ENCODE measurements at places on chromosomes 12 and 14. TPM values are rescaled to one million over a fixed set of nuclear protein-coding genes. Genes with fewer than 3 reads are reported as not detected.
A peak's percentile ranks its signal among the peaks of the same experiment; 100 is the strongest.

PIWIL1 gene
- not detected for total RNA-seq

GRCh38 chr12:58099476-58099875 is 158.1 kb downstream of the ATP23 start:
- no peaks in the 10 kb centered on the region for H3K4me1 ChIP-seq
- no peak for DNase-seq
- peaks cover 7% of the 10 kb centered on the region for H3K27me3 ChIP-seq
- H3K4me3 ChIP-seq: no peak overlapping the region
- H3K36me3 ChIP-seq: no peaks in the 10 kb centered on the region
- H3K27ac ChIP-seq: no peak overlapping the region

WSCD2 gene
- 1.4 TPM for total RNA-seq

CCDC85C gene
- 31.4 TPM for total RNA-seq

DNA sequence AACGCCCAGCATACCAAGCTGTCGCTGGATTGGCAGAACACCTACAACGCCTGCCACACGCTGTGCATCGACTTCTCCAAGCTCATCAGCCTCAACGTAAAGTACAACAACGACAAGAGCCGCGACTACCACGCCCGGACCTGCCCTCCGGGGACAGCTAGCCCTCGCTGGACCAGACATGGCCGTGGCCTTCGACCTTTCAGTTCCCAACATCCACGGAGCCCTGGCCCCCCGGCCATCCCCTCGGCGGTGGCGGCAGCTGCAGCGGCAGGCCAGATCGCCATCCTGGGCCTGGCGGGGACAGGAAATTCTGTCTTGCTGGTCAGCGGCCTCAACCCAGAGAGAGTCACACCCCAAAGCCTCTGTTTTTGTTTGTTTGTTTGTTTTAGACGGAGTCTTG is 132.6 kb upstream of the FUT8 start:
- no peak overlapping the region for H3K27ac ChIP-seq
- peaks cover 46% of the 10 kb centered on the region for H3K4me1 ChIP-seq

DNA sequence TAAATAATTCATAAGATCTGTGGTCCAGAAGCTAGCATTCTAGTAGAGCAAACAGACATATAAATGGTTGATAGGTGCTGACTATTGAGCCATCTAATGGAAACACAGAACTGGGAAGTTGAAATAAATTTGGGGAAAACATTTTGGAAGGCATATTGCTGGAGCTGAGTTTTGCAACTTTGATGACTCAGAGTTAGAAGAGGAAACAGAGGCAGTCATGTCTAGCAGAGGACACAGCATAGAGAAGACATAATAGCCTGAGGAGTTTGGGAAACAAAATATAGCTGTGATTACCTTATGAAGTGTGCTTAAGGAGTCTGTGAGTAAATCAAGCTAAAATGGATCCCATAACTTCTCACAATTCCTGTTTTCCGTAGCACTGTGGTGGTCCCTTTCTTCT is 86.9 kb upstream of the FLRT2 start:
- no peaks in the 10 kb centered on the region for H3K27me3 ChIP-seq
- no peak overlapping the region for H3K27ac ChIP-seq
- no peaks in the 10 kb centered on the region for H3K36me3 ChIP-seq
- no peak for DNase-seq
- no peaks in the 10 kb centered on the region for H3K4me1 ChIP-seq

DIO3 gene
- 0.51 TPM for total RNA-seq

GRCh38 chr14:78904094-78904493 is 733.9 kb downstream of the NRXN3 start:
- no peak overlapping the region for H3K4me3 ChIP-seq
- H3K27ac ChIP-seq: no peak overlapping the region
- peaks cover 7% of the 10 kb centered on the region for H3K4me1 ChIP-seq
- no peak for DNase-seq

DNA sequence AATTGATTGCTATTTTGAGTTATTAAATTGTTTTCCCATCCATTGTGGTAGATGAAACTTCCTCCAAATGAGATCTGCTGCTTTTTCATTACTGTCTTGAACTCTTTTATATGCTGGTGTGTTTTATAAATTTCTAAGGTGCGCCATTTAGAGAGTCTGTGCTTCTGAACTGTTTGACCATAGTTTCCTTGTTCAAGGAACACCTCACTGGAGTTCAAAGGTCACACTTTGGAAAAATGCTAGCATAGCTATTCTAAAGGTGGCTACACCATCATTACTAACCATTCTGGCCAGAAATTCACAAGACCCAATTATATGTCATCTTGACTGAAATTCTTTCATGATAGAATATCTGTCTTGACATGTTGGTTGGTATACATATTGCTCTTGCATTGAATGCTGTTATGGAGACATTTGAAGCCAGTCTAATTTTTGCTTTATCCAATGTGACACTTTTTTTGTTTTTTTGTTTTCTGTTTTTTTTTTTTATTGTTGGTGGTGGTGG is 269.5 kb downstream of the PAWR start:
- H3K27ac ChIP-seq: no peak overlapping the region
- H3K4me3 ChIP-seq: no peak overlapping the region
- no peak for DNase-seq
- no peaks in the 10 kb centered on the region for H3K36me3 ChIP-seq
- no peaks in the 10 kb centered on the region for H3K27me3 ChIP-seq

DNA sequence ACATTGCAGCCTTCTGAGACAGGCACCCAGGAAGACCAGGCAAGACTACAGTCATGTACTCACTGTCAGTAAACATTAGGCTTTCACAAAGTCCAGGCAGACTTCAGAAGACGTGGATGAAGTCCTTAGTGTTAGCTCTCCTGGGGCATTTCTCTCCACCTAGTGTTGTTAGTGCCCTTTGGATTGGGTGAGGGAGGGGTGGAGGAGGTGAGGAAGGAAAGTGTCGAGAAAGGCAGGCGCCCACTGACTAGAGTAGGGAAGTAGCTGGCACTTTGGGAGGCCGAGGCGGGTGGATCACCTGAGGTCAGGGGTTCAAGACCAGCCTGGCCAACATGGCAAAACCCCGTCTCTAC is 20.2 kb downstream of the TMEM229B start:
- H3K4me1 ChIP-seq: no peaks in the 10 kb centered on the region
- no peak overlapping the region for H3K27ac ChIP-seq
- H3K36me3 ChIP-seq: no peaks in the 10 kb centered on the region

ARHGAP5 gene
- total RNA-seq: 114 TPM

GRCh38 chr12:80709811-80710726 is 2.6 kb downstream of the MYF6 start:
- peaks cover 15% of the 10 kb centered on the region for H3K4me1 ChIP-seq
- no peak overlapping the region for H3K27ac ChIP-seq
- no peak for DNase-seq
- H3K36me3 ChIP-seq: peaks cover 3% of the 10 kb centered on the region
- peaks cover 88% of the 10 kb centered on the region for H3K27me3 ChIP-seq

RHOF gene
- 25.5 TPM for total RNA-seq

- H3K4me3 ChIP-seq: no peak overlapping the region
- H3K4me1 ChIP-seq: peaks cover 47% of the 10 kb centered on the region
- DNase-seq: no peak
- no peaks in the 10 kb centered on the region for H3K27me3 ChIP-seq
These were observed 89.6 kb upstream of the SOX5 start for GRCh38 chr12:24039113-24039525.

- H3K36me3 ChIP-seq: peaks cover 2% of the 10 kb centered on the region
- H3K4me1 ChIP-seq: no peaks in the 10 kb centered on the region
- no peaks in the 10 kb centered on the region for H3K27me3 ChIP-seq
- no peak overlapping the region for H3K27ac ChIP-seq
These were observed 37.1 kb downstream of the LRRK2 start for GRCh38 chr12:40261937-40262336.

DNA sequence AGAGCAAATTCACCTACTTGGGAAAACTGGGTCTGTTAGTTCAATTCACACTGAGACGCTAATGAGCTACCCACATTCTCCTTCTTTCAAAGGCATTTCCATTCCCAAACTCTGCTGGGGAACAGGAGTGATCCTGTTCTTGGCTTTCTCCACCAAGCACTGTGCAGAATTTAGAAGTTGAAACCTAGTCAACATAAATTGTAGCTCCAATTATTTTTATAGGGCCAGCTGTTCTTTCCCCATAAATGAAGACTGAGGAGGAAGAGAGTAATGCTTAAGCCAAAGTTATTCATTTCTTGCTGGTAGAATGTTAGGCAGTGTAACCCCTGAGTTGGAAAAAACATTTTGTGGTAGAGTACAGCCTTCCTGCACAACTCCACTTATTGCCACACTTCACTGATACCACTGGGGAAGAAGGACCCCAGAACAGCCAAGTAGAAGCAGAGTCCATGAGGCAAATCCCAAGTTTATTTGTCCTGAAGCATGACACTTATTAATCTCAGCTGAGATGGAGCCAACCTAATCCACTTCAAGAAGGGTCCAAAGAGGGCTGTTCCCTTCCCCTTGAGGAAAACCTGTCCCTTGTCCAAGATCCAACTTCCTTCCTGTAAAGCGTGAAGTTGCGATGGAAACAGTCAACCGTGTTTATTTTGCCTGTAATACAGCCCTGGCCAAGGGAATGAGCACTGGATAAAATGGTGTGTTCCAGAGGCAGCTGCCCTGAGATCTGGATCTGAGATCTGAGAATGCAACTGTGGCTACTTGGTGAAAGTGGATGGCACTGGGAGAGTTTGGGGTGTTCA is 151.8 kb downstream of the TBX5 start:
- H3K4me3 ChIP-seq: no peak overlapping the region

DNA sequence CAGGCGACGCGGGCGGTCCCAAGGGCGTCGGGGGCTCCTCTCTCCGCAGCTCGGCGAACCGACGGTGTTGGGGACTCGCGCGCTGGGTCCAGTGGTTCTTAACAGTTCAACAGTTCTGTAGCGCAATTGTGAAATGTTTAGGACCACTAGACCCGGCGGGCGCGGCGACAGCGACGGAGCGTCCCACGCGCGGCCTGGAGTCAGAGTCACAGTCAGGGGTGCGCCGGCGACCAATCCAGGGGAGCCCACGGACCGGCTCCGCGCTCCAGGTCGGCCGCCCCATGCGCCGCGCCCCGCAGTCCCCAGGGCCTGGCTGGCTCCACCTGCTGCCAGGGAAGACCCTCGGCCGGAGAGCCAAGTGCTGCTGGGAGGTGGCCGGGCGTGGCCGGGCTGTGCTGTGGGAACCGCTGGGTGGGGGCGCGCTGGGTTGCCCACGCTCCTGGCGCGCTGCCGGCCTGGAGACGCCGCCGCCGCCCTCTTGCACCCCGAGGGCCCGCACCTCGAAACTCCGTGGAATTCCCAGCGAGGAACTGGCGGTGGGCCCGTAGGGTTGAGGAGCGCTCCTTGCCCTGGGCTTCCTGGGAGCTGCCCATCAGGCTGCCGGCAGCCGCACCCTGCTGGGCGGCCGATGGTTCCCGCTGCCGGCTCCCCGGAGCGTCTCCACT is 20.9 kb upstream of the KIF26A start:
- no peak overlapping the region for H3K27ac ChIP-seq
- no peak overlapping the region for H3K4me3 ChIP-seq
- no peaks in the 10 kb centered on the region for H3K4me1 ChIP-seq
- H3K36me3 ChIP-seq: no peaks in the 10 kb centered on the region

GRCh38 chr14:27668531-27668930 is 1070.7 kb upstream of the NOVA1 start:
- peaks cover 20% of the 10 kb centered on the region for H3K4me1 ChIP-seq
- H3K36me3 ChIP-seq: peaks cover 16% of the 10 kb centered on the region
- DNase-seq: no peak
- peak overlapping the region; percentile 5 for H3K4me3 ChIP-seq
- H3K27me3 ChIP-seq: no peaks in the 10 kb centered on the region

ENDOU gene
- not detected for total RNA-seq

DNA sequence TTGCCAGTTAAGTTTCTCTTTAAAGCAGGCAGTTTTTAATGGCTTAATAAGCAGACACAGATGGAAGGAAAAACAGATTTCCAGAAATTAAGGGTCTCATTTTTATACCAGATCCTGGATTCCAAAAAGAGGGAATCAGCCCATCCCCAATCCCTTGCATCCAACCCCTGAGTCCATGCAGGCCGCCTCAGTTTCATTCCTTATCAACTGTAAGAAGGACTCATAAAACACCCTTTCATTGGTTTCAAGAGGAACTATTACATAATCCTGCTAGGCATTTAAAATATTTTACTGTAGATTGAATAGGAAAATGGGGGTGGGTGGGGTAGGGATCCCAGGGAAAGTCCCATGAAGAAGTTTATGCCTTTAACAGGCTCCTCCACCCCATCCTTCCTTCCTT is 9.4 kb downstream of the CCDC184 start:
- H3K27ac ChIP-seq: no peak overlapping the region
- peaks cover 36% of the 10 kb centered on the region for H3K27me3 ChIP-seq
- DNase-seq: no peak
- peaks cover 5% of the 10 kb centered on the region for H3K4me1 ChIP-seq
- H3K36me3 ChIP-seq: no peaks in the 10 kb centered on the region
- H3K4me3 ChIP-seq: no peak overlapping the region

DNA sequence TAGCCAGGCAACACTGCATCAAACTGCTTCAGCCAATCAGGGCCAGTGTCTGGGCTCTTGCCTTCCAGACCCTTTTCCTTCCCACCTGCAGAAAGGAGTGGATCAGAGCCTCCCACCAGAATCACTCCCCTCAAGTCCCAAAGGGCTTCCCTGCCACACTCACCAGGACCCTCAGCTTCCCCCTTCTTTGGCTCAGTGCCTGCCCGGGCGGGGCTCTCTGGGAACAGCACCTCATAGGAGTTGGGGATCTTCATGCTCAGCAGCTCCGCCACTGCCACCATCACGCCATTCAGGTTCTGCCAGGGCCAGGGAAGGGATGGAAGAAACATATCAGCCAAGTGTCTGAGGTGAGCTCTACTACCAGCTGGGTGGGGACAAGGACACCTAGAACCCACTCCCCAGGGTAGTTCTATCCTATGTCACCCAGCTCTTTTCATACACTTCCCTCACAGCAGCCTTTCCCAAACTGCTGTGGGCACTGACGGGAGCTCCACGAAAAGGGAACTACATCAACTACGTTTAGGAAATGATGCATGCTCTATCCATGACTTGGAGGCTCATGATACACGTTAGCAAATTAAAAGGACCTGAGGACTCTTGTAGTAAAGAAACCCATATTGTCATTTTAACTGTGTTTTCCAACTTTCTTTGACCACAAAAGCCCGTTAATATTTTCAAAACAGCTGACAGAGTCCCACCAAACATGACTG is 9.4 kb upstream of the PRKAG1 start:
- no peaks in the 10 kb centered on the region for H3K4me1 ChIP-seq
- H3K27ac ChIP-seq: no peak overlapping the region
- no peak for DNase-seq
- H3K27me3 ChIP-seq: no peaks in the 10 kb centered on the region

GRCh38 chr12:55915482-55915859 is 12.2 kb downstream of the PYM1 start:
- no peak for DNase-seq
- H3K4me1 ChIP-seq: no peaks in the 10 kb centered on the region
- no peak overlapping the region for H3K27ac ChIP-seq

- no peak overlapping the region for H3K4me3 ChIP-seq
- DNase-seq: peak; percentile 83
- H3K4me1 ChIP-seq: peaks cover 10% of the 10 kb centered on the region
- no peak overlapping the region for H3K27ac ChIP-seq
- H3K36me3 ChIP-seq: no peaks in the 10 kb centered on the region
- H3K27me3 ChIP-seq: peaks cover 18% of the 10 kb centered on the region
These were observed 2.1 kb upstream of the INHBE start for GRCh38 chr12:57452937-57453509.

IKBIP gene
- total RNA-seq: 20.2 TPM

TNFAIP2 gene
- total RNA-seq: 11.6 TPM

ACVRL1 gene
- total RNA-seq: 0.49 TPM

MON2 gene
- total RNA-seq: 40.1 TPM

- no peak for DNase-seq
- no peaks in the 10 kb centered on the region for H3K27me3 ChIP-seq
- H3K27ac ChIP-seq: no peak overlapping the region
- no peaks in the 10 kb centered on the region for H3K4me1 ChIP-seq
These were observed 1673.9 kb upstream of the SEL1L start for GRCh38 chr14:83207550-83207949.
